ENCODE measurements at places on chromosomes 11 and 22.

- no peak for DNase-seq
Measured at GRCh38 chr11:57681168-57681567, 13.3 kb downstream of the ZDHHC5 start.

DNA sequence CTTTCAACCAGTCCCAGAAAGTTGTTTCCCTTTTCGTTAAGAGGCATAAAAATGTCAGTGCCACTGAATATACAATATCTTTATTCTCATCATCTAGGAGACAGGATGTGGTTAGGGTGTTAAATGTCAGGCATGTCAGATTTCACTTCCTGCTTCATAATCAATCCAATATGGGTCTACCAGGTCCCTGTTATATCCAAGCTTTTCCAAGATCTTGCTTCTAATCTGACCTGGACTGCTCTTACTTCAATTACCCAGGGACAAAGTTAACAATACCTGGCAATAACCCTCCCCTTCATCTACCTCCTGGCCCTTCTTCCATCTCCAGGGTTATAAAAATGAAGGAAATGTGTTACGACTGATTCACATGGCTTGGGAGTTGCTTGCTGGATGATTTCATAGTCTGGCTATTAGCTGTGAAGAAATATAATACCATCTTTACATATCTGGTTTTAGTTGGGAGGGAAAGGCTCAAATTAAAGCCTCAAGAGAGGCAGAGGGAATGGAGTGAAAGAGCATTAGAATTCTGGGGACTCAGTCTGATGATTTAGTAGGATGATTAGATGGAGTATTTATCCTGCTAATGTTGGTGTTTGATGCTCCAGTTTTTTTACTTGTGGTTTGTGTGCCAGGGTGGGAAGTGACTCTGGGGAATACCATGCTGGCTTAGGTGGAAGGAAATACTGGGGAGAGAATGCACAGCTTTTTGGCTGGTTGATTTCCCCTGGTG is 534.3 kb downstream of the ETS1 start:
- no peak for DNase-seq

DNA sequence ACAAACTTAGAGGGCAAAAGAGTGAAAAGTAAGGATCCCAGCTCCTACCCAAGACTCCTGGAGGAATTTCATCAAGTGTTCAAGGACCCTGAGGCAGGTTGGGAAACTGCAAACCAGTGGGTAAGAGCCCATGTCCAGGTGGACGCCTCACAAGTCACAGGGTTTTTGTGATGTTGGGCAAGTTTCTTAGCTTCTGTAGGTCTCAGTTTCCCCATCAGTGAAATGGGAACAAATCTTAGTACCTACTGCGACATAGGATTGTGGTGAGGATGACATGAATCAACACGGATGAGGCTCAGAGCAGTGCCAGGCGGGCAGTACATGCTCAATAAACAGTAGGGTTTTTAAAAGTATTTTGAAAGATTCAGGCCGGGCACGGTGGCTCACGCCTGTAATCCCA is 17.3 kb upstream of the CDC42EP1 start:
- no peak for DNase-seq

DNA sequence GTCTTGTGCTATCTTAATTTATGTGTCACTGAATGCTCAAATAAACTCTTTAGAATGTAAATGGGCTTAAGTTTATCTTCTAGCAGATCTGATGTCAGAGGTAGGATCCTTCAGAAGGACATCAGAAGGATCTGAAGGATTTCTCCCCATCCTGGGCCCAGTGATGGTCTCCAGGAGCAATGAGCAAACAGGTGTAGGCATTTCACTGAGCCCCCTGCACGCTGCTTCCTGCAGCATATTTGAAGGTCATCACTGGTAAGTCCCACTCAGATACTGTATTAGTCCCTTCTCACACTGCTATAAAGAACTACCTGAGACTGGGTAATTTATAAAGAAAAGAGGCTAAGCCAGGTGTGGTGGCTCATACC is 4.5 kb downstream of the GSTP1 start:
- DNase-seq, result no peak

- DNase-seq, result no peak
Measured at GRCh38 chr22:48096851-48097665, 1334.6 kb downstream of the TBC1D22A start.

DNA sequence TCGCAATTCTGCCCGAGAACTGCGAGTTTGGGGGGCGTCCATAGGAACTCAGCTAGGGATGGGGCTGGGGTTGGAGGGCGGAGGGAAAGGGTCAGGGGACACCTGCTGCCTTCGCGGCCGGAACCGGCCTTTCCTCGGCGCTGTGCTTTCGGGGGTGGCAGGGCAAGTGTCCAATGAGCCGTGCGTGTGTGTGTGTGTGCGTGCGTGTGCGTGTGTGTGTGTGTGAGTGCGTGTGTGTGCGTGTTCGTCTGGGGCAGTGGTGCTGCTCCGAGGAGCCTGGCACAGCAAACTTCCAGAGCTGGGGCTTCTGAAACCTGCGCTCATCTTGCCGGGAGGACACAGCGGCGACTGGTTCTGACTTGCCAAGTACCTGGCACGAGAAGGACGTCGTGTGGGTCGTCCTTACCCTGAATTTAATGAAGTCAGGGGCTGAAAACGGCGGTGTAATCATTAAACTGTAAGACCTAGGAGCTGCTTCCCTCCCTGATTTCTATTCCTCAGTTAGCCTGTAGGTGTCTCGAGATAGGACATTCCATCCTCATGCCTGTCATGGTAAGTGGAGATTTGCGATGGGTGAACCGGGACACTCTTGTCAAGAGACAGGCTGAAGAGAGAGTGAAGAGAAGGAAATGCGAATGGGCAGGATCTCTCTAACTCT is 27.0 kb upstream of the AMOTL1 start:
- no peak for DNase-seq

DNA sequence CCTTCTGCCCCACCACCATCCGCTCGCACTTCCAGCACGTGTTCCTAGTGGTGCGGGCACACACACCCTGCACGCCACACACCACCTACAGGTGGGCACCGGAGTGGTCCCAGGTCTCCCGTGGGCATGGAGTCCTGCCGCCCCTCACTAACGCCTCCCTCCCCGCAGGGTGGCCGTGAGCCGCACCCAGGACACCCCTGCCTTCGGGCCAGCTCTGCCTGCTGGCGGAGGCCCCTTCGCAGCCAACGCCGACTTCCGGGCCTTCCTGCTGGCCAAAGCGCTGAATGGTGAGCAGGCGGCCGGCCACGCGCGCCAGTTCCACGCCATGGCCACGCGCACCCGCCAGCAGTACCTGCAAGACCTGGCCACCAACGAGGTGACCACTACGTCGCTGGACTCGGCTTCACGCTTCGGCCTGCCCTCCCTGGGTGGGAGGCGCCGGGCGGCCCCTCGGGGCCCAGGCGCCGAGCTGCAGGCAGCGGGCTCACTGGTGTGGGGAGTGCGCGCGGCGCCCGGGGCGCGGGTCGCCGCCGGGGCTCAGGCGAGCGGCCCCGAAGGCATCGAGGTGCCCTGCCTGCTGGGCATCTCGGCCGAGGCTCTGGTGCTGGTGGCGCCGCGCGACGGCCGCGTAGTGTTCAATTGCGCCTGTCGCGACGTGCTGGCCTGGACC is 8.5 kb downstream of the SIPA1 start:
- no peak for DNase-seq

DNA sequence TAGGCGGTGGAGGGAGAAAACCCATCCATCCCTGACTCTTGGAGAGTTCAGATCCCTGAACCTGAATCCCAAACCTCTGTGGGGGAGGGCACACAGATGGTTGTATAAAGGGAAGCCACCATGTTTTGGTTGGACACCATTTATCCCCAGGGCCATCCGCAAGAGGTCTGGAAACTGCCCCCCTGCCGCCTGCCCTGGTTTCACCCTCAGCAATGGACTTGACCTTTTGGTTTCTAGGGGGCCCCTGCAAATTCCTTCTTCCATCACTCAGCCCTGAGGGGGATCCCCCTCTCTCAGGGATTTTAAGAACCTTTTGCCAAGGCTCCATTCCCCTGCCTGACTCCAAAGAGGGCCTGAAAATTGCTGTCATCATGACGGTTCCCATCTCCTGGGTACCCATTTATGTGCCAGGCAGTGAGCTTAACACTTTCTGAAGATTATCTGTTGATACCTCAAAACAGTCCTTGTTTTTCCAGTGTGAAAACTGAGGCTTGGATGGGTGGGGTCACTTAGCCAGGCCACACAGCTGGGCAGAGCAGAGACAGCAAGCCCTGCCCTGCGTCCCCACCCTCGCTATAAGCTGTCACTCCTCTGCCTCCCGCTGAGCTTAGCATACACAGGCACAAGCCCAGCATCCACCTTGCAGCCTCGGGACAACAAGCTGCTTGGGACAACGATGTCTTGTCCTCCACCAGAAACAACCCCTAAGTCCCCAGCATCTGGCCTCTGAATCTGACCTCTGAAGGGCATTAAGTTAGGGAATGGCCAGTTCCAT is 33.2 kb upstream of the CRYBB3 start:
- DNase-seq, result no peak

GRCh38 chr11:15764326-15764725 is 592.0 kb downstream of the SOX6 start:
- DNase-seq, result no peak

DNA sequence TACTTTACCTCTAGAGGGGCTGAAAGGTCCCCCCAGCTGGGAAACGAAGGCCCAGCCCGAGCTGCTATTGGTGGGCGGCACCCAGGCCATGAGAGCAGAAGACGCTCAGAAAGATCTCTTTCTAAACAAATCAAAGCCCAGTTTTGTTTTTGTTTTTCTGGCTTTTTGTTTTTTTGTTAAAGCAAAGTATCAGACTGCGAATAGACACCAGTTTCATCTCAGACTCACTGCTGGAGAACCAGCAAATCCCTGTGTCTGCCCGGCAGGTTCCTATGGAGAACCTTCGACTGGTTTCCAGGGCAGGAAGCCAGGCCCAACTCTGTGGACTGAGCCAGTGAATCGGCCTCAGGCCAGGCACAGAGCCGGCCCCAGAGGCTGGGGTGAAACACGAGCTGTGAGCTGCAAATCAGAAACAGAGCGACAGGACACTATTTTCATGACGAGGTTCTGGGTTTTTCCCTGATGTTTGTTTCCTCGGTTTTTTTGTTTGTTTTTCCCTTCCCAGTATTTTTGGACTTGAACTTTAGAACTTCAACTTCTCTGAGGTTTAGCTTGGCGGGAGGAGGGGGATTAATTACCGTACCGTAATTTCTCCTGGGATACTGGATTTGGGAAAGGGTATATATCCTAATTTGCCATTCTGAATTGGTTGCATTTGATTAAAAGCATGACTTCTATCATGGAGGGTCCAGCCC is 16.0 kb upstream of the B4GALNT4 start:
- DNase-seq, result no peak

GRCh38 chr22:46117206-46118199 is 32.8 kb upstream of the PPARA start:
- no peak for DNase-seq

- DNase-seq, result no peak
Measured at GRCh38 chr11:9852465-9852864, 188.6 kb downstream of the SWAP70 start.
